Fibroblast of skin of scalp (primary cell): ENCODE measurements at places on chromosomes 12 and 14.
A peak's percentile ranks its signal among the peaks of the same experiment; 100 is the strongest.

GRCh38 chr14:96744262-96744661, 52.9 kb upstream of the VRK1 start:
- DNase-seq, result no peak

GRCh38 chr12:116656306-116656705, 81.6 kb downstream of the SPRING1 start:
- DNase-seq, result no peak

- DNase-seq, result no peak
These were observed 25.6 kb downstream of the CRADD start for GRCh38 chr12:93702707-93703315.

- DNase-seq, result no peak
These were observed 2.3 kb downstream of the CORO1C start for GRCh38 chr12:108728820-108729611.

GRCh38 chr12:2322554-2323120, 269.9 kb downstream of the CACNA1C start:
- DNase-seq, result no peak

DNA sequence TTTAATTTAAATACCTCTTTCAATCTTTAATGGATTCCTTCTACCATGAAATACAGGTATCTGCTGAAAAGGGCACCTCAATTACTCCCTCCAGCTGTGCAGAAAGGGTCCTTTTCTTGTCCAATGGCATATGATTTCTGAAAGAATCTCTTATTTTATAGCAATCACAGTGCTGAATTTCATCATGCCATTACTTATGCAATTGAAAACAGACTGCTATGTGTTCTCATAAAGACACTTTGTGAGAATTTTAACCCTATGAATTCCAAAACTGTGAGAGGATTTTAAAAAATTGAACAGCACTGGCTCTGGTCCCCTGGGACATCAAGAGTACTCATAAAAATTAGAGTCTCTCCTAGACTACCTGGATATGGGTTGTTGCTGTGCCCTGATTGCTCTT, 45.9 kb upstream of the CNOT2 start:
- peak; percentile 79 for DNase-seq

GRCh38 chr14:38202444-38203191, 5.1 kb upstream of the SSTR1 start:
- DNase-seq, result no peak

DNA sequence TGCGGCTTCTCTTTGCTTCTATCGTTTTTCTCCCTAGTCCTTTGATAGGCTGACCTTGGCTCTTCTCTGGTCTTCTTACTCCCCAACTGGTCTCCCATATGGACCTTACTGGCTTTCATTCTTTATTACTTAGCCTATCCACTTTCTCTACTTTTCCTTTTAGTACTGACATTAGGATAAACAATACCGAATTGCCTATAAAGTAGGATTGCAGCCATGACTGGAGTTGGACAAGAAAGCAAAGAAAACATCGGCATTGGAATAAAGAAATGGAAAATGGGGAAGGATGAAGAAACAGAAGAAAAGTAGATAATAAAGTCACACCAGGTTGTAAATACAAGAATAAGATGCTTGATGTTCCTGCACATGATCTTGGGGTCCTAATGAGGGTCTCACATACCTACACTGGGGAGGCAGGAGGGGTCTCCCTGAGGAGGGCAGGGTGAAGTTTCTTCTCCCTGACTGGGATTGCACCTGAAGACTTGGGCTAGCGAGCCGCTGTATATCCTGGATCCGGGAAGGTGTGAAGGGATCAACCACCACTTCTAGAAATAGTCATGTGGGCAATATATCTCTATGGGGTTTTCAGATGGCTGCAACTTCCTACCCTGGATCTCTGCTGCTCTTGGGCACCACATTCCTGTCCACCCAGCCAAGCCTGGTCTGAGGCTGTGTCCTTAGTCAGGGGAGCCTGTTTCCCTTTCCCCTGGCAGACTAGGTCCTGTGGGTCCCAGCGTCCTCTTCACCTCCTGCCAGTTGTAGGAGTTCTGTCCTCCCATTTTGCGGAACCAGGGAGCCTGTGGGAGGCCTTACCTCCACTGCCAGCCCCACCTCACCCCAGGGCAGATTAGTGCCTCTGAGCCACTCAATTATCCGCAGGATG, 13.1 kb downstream of the NKX2-1 start:
- DNase-seq, result no peak

DNA sequence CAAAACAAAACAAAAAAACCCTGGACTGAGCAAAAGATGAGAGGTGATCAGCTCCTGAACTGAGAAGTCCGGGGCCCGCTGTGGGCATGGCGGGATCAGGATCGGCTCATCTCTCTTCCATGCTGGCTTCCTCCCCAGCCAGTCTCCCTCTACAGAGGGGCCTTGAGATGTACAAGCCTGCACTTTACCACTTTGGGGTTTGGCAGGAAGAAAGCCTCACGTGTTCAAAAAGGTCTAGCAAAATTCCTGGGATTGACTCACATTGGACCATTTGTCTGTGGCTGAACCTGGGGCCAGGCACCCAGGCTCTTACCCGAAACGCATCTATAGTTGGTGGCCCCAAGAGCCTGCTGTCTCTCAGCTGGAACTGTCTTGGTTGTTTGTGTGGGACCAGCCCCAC, 89.0 kb downstream of the SLC24A4 start:
- DNase-seq, result no peak

DNA sequence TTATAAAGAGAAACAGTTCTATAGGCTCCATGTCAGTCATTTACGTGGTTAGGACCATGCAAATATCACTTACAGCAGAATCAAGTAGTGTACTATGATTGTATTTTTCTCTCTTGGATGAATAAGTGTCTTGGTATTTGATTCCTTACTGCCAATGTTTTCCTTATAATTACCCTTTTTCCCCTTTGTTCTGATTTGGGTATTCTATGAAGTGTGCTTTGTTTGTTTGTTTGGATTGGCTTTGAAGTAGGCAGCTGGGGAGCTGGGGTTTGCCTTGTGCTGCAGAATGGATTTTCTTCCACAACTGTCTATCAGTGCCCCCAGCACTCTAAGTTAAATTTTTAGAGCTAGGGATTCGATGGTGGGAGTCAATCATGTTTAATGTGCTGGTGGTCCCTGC, 12.4 kb downstream of the TMEM120B start:
- DNase-seq, result no peak

DNA sequence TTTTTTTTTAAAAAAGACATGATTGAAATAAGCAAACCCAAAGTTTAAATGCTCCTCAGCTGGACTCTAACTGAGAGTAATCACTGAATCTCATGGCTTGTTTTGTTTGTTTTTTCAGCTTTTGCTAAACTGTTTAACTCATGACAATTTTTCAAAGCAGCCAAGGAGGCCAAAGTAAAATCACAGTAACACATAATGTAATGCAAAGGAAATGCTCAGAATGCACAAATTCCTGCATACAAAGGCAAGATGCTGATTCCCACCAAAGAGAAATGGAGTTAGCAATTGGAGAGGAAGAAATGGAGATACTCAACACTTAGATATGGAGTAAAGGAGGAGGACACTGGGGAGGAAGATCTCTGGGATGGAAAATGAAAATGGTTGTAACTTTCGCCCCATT, 126.2 kb upstream of the SOX5 start:
- no peak for DNase-seq

DNA sequence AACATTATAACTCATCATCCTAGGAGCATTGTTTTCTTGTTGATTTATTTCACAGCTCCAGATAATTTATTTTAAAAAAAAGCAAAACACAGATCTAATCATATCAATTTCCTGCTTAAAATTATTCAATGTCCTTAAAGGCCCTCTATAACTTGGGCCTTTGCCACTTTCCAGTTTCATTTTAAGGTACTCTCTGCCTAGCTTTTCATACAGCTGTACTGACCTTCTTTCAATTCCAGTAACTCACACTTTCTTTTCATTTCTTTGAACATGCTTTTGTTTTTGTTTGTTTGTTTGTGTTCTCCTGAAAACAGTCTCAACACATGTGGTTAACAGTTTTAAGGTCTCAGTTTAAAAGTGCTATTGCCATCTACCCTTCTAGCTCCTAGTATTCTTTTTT, 281.9 kb downstream of the ACSS3 start:
- no peak for DNase-seq

DNA sequence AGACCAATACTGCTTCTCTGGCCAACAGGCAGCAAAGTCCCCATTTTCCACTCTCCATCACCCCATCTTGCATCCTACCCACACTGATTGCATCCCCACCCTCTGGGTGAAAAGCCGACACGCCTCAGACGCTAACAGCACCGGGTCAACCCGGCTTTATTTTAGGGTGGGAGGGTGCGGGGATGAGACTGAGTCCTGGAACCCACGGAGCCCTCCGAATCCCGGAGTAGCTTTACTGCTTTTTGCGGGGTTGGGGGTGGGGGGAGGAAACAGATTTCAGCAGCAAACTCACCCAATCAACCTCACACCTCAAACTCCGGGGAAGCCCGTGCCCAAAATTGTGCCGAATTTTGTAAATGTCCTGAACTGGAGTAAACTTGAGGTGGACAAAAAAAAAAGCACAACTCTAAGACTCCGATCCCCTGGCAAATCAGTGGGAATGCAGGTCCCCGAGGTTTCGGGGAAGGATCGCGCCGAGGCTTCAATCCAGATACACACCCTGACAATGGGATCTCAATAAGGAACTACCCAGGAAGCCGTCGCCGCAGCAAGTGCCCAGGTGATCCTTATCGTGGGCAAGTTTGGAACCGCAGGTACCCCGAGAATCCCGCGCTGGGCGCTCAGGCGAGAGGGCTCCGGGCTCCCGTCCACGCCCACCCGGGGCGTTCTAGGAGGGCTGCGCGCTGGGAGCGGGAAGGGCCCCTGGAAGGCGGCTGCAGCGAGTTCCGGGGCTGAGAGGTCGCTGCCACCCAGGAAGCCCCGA, 1.1 kb downstream of the GCH1 start:
- no peak for DNase-seq

GRCh38 chr12:131692431-131692830, 18.5 kb upstream of the SFSWAP start:
- DNase-seq, result no peak

DNA sequence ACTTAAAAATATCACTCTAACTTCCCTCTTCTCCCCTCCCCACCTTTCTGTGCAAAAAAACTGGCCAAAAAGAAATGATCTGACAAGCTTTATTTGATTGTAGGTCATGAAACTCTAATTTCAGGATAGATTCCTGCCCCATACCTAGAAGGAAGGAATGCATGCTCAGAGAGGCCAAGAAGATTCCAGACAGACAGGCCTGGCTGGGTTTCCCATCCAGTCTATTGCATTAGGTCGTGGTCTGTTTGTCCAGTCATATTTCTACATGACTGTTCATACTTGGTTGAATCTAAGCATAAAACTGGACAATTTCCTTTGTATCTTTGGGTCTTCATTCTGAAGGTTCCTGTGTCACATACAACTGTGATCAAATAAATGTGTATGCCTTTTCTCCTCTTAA, 20.0 kb upstream of the SLC15A5 start:
- DNase-seq, result peak; percentile 6

DNA sequence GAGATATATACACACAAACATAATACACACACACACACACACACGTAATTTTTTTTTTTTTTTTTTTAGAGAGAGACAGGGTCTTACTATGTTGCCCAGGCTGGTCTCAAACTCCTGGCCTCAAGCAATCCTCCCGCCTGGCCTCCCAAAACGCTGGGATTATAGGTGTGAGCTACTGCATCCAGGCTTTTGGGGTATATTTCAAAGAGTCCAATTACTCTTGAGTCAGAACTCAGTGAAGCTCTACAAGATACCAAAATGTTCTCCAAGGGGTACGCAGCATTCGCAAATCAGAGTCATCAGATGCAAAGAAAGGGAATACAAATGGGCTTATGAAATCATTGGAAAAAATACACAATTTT, 54.0 kb downstream of the PHLDA1 start:
- no peak for DNase-seq

- DNase-seq, result no peak
These were observed 184.8 kb upstream of the NUDT4 start for GRCh38 chr12:93192878-93193277.

DNA sequence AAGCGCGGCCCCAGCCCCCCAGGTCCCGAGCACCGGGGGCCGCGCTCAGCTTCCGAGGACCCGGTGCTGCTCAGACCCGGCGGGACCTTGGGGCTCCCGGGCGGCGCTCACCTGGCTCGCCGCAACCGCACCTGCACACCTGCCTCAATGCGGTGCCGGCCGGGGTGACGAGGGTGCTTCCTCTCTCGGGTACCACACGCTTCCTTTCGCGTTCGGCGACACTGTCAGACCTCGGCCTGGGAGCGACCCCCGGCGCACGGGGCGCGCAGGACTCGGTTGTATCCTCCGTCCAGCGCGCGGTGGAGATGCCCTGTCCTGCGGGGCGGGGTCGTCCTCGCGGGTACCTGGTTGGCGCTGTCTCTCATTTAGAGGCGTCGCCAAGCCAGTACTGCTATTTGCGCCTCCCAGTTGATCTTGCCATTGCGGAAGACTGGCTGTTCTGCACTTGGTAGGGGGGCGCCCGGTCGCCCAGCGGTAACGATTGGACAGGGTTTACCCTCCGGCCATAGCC, 718 bp downstream of the PACS2 start:
- no peak for DNase-seq

- no peak for DNase-seq
These were observed 414.3 kb downstream of the TMEM121 start for GRCh38 chr14:105940534-105941225.

GRCh38 chr12:3490895-3491144, 183 bp upstream of the PRMT8 start:
- DNase-seq, result no peak

GRCh38 chr14:61575551-61576150, 119.7 kb upstream of the HIF1A start:
- peak; percentile 84 for DNase-seq

DNA sequence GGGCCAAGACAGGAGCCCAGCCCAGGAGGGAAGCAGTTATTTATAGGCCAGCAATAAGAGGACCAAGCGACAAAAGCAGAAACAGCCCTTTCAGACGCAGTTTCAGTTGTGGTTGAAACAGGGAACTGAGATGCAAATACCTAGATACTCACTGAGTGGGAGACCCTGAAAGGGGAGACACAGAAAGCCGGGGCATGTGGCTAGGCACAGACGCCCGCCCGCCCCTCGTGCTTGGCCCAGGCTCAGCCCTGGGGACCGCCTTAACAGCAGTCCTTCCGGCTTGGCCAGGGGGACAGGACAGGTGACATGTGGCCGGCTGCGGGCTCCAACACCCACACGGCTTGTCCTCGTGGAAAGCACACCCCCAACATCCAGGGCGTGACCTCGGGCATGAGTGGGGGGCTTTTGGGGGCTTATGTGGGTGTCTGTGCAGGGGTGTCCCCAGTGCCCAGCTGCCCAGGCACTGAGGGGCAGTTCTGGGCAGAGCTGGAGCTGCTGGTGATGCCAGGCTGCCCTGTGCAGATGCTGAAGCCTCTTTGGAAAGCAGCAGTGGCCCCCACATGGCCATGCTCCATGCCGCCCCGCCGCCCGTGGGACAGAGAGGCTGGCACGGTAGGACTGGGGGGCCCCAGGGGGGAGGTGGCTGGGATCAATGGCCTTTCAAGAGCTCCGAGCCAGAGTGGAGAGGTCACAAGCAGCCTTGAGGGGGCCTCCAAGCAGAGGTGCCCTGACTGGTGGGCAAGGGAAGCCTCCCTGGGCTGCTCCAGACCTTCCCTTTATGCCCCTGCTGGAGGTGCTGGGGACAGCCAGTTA, 2.1 kb downstream of the PLD4 start:
- no peak for DNase-seq
